ENCODE measurements at places on chromosomes 6 and 20.

GRCh38 chr6:6221787-6222535, 98.5 kb downstream of the F13A1 start:
- DNase-seq = no peak

DNA sequence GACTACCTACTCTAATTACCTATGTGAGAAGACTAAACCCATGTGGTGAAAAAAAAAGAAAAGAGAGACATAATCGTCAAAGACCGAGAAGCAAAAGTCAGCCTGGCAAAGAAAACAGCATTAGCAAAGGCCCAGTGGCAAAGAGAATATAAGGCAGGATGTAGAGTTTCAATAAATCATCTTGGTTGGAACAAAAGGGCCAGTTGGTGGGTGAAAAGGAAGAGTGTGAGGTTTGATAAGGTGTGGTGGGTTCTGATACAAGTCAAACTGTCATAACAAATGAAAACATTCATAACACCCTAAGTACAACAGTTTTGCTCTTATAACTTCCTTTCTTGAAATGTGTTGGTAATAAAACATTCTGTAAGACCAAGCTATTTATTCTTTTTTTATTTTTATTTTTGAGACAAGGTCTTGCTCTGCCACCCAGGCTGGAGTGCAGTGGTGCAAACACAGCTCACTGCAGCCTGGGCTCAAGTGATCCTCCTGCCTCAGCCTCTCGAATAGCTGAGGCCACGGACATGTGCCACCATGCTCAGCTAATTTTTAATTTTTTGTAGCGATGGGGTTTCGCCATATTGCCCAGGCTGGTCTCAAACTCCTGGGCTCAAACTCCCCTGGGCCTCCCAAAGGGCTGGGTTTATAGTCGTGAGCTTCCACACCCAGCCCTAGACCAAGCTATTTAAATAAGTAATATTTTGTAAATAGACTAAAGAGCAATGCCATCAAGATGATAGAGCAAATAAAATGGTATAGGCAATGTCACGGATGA, 18.9 kb upstream of the GTF3C6 start:
- peak; percentile 41 for DNase-seq

DNA sequence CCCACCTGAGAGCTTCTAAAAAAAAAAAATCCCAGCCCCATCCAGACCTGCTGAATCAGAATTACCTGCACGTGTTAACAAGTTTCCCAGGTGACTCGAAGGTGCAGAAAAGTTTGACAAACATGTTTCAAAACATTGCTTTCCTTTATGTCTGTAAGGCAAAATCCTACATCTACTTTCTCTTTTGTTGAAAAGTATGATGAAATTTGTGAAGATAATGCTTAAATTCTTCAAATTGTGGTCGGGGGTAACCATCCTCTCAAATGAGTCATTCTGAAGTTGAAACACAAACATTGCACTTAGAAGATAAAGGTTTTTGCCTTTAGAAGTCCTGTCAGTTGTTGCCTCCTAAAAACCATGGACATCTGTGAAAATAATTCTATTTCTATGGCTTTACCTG, 429.7 kb downstream of the EPHA7 start:
- no peak for DNase-seq

DNA sequence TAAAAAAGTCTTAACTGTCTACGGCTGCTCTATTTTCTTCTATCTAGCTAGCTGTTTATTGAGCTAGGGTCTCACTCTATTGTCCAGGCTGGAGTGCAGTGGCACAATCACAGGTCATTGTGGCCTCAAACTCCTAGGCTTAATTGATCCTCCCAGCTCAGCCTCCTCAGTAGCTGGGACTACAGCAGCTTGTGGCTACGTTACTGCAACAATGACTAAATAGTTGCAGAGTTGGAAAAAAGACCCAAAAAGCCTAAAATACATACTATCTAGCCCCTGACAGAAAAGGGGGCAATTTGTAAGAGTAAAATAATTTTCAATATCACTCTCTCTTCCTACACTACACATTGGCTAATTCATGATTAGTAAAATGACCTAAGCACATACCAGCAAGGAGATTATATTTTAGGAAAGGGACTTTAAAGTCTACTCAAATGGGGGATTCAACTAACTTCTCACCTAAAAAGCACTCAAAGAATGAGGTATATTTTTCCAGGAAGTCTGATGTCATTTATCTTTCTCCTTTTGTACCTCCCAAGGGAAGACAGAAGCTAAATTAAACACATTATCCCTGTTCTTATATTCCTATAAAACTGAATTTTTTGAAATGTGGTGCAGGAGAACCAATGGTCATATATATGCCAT, 82.8 kb downstream of the ZMYND8 start:
- DNase-seq = no peak

- DNase-seq = no peak
Observed at GRCh38 chr6:21033575-21034026, 499.3 kb downstream of the CDKAL1 start.

GRCh38 chr20:50282592-50283241, 92.1 kb downstream of the CEBPB start:
- DNase-seq = no peak

DNA sequence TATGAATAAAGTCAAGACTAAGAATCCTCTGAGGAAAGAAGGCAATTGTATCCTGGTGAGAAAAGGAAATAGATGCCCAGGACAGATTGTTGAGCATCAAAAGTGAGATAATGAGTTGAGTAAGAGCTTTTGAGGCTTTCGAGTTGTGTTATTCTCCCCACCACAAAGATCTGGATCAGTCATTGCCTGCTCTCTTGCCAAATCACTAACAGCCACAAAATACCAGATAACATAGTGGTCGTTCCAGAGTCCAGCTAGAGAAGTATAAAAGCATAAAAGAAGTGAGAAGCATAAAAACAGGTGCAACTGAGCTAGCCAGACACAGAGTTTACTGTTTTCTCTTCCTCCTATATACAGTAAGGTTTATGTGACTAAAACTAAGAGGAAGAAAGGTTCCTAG, 4.9 kb downstream of the SPINT4 start:
- no peak for DNase-seq

DNA sequence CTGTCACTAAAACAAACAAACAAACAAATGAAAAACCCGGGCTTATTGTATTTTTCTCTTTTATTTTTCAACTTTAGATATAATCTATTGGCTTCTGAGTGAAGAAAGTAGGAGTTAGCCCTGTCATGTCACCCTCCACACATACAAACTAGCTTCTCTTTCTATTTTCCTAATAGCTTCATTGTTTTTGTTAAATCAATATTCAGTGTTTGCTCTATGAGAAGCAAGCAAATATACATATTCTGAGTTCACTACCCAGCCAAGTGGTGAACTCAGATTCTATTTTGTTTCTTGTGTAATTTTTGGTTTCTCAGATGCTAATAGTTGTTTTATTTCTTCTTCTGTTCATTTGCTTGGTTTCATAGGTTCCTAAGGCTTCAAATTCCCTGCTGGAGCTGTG, 66.4 kb downstream of the SNRNP48 start:
- DNase-seq = no peak
